Stimulated activated CD8-positive, alpha-beta memory T cell treated with anti-CD3 and anti-CD28 coated beads, Interleukin-15, amount 100 ng/mL, for 24 hours (primary cell): ENCODE measurements at places on chromosomes 1 and 21.

DNA sequence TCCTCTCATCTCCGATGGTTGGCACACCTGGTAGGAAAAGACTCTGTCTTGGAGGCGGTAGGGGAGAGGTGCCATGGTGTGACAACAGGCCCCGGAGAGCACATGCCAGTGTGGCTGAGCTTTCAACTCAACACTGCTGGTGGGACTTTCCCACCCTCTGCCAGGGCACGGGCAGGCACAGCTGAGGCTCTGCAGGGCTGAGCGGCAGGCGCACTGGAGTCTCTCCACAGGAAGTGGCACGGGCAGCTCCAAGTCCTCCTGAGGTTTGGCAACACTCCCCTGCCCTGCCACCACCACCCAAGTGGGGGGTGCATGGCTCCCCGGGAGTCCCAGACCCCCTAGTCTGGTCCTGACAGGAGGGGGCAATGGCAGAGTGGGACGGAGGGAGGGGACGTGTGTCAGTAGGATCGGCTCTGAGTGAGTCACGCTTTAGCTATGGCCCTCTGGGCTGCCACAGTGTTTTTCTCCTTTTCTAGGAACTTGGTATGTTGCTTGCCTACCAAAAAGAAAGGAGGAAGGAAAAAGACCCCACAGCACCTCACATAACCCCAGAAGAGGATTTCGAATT is 27.3 kb upstream of the EVA1B start:
- DNase-seq: no peak

- no peak for DNase-seq
Observed at GRCh38 chr1:66533804-66534740, at the start of gene SGIP1. TSS of gene SGIP1 (plus strand) at chr1:66534153. CDS start at chr1:66534359, 206 bp downstream.

GRCh38 chr21:45894906-45895777 is 86.4 kb upstream of the COL6A1 start:
- DNase-seq: no peak

DNA sequence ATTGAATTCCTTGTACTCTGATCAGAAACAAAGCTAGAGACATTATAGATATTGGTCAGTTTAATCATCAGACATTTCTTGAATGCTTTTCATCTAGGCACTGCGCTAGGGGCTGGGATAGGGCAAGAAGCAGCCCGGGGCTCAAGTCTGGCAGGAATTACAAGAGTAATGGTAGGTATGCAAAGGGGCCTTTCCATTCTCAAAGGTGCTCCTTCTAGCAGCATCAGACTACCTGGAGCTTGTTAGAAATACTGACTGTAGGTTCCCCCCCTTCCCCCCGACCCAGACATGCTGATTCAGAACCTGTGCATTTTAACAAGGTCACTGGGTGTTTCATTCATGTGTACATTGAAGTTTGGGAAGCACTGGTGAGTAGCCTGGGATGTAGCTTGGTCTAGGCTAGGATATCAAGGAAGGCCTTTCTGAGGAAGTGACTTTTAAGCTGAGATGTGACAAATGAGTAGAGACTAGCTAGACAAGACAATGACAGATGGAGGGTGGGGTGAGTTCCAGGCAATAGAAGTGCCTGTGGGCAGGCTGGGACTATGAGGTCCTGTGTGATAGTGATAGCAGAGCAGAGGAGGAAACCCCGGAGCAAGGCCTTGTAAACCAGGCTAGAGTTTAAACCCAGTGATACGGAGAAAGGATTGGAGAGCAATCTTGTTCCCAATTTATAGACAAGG is 26.3 kb downstream of the NFASC start:
- DNase-seq: no peak

DNA sequence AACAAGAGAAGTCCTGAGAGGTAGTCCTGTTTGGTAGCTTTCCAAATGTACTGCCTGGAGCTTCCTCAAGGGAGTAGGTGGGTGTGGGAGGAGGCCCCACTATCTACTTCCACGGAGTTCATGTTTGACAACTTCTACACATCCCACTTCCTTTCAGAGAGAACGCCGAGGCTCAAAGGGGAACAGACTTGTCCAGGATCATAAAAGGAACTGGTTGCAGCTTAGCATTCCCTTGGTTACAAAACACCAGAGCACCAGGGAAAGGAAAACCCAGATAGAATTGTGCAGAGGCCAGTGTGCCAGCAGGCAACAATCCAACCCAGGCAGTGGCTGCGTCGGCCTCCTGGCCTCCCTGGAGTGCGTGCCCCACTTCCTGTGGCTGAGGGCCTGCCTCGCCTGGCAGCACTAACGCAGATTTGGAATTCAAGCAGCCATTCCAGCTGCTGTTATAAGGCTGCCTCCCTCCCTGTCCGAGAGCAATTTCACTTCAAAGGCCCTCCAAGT is 4.2 kb upstream of the RAP1GAP start:
- DNase-seq: no peak

DNA sequence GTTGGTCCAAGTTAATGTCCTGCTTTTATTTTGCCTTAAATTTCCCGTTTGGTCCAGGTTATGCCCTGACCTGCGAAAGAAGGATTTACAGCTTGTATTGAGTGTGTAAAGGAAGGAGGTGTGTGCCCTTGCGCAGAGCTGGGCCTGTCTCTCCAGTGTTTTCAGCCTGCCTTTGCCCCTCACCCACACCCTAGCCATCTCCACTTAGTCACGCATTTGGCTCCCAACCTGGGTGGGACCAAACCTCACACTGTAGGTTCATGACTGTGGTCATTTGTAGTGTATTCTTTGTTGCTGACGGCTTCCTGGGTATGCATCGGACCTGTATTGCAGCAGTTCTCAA is 572 bp upstream of the SRSF10 start:
- DNase-seq: peak; percentile 18

- DNase-seq: no peak
Observed at GRCh38 chr1:116808200-116808847, 54.1 kb downstream of the CD2 start.

DNA sequence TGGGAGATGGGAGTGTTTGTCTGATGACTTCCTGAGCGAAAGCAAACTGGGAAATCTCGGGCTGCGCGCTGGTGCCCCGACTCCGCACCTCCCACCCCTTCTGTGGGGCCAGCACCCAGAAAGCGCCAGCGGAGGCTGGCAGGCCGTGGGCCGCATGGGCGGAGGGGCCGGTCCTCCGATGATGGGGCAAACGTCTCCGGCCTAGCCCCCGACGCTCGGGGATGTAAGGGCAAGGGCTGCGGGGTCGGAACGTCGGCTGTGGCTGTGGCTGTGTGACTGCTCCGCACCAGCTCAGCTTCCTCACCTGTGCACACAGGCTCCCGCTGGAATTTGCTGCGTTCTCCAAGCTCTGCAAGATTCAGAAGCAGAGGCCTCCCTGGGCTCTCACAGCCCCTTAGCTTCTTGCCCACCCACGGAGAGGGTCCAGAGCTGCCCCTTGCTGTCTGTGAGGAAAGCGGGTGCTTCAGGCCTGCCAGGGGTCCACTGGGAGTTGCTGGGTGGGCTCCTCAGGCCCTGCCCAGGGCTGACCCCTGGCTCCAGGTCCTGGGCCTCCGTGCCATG is 35.0 kb downstream of the COL18A1 start:
- DNase-seq: no peak

DNA sequence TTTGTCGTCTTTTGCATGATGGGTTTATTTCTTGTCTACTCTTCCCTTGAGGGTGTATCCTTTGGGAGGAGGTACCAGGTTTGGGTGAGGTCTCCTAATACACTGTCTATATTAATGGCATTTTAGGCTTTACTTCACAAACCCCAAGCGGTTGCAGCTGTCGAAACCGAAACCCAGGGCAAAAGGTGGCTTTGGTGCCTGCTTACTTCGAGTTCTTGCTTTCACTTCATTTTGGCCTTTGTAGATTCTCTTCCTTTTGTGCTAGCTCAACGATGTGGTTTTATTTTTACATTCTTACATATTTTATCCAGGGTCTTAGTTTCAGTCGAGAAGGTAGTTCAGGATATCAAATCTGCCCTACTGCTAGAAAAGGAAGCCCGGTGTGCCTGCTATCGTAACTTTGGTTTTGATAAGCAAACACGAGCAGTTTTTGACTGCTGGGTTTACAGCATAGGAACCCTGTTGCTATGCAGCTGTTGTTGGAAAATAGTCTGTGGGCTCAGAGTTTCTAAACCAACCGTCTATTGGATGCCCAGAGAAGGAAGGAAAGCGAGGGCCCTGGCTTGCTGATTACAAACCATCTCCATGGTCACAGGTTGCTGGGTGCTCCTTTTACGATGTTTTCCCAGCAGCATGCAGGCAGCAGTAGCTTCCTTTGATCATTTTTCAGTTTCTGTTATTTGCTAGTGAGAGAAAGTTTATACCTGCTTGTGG is 9.8 kb upstream of the TSPAN2 start:
- DNase-seq: no peak

DNA sequence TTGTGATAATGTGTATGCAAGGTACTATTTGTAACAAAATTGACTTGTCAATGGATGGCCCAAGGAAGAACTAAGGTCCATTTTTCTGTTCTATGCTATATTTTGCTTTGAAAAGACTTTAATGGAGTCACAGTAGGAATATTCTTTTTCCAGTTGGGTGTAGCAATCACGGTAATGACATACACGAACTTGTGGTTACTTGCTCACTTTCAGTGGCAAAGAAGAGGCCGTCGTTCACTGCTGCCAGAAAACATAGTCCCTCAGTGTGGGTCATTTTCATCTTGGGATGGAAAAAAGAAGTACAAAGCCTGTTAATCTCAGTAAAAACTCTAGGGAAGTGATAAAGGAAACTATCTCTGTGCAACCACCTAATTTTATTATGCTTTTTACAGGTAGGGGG is 47.8 kb upstream of the LAMC2 start:
- DNase-seq: no peak

GRCh38 chr1:206705191-206705590 is 20.5 kb downstream of the MAPKAPK2 start:
- DNase-seq: no peak

- DNase-seq: no peak
Observed at GRCh38 chr1:216910081-216910840, 187.0 kb upstream of the ESRRG start.

- no peak for DNase-seq
Observed at GRCh38 chr21:46391773-46392172, 66.9 kb upstream of the DIP2A start.

DNA sequence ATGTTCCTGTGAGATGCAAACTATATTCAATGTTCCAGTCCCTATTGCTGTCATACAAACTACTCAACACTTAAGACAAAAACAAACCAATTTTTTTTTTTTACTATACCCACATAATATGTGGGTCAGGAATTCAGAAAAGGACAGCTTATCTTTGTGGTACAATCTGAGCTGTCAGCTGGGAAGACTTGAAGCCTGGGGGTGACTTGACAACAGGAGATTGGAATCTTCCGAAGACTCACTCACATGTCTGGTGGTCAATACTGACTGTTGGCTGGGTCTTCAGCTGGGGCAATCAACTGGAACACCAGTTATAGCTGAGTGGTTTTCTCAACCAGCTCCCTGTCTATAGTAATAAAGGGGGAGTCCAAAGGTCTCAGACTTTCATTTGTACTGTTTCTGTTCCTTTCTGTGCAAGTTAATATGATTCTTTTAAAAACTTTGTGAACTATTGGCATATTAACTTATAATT is 81.7 kb upstream of the ATP1B1 start:
- DNase-seq: no peak

- no peak for DNase-seq
Observed at GRCh38 chr1:19464696-19465095, 20.6 kb downstream of the CAPZB start.

GRCh38 chr1:237852342-237852741 is 38.4 kb downstream of the ZP4 start:
- DNase-seq: no peak

DNA sequence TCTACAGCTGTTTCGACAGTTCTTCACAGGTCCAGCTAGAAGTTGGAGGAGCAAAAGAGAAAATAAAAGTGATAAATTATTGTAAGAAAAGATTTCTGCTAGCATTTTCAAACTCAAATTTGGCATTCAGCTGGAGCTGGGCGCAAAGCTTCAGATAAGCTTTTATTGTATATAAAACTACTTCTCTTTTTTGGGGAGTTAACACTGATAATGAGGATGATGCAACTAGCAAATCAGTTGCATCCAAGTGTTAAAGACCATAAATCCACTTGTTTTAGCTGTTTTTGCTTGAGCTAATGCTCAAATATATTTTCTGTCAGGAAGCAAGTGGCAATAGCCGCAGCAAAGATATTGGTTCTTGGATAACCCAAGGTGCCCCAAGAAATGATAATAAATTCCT is 127.1 kb upstream of the PKN2 start:
- DNase-seq: no peak

DNA sequence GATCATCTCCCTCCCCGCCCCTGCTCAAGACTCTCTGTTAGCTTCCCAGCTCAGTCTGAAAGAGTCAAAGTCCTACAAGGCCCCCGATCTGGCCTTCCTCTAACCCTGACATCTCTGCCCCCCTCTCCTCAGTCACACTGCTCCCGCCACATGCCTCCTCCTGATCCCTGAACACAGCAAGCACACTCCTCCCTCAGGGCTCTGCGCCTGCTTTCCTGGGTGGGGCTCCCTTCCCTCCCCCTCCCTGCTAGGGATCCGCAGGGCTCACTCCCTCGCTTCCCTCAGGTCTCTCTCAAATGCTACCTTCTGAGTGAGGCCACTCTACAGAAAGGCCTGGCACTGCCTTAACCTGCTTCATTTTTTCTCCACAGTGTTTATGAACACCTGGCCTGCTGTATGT is 5.7 kb upstream of the GALE start:
- DNase-seq: no peak

DNA sequence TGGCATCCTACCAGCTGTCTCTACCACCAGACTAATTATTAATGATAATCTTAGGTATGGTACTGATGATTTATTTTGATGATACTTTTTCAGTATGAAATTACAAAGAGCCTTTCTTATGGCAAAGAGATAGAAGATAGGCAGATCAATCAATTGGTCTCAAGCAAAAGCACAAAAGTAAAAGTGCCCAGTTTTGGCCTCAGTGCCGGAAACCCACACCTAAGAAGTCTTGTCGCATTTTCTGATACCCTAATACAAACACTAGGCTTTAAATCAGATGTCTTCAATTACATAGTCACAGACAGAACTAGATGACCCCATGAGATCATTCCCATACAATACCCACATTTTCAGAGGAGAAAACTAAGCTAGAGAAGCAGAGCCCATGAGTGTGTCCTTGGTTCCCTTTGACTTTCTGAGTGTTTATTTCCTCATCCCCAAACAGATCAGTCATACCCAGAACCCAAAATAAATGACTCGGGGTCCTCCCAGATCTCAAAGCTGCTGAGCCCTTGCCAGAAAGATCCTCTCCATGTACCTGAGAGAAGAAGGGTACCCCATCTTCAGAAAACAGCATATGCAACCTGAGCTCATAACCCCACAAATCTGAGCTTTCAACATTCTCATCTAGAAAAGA is 7.7 kb downstream of the ITPKB start:
- no peak for DNase-seq

DNA sequence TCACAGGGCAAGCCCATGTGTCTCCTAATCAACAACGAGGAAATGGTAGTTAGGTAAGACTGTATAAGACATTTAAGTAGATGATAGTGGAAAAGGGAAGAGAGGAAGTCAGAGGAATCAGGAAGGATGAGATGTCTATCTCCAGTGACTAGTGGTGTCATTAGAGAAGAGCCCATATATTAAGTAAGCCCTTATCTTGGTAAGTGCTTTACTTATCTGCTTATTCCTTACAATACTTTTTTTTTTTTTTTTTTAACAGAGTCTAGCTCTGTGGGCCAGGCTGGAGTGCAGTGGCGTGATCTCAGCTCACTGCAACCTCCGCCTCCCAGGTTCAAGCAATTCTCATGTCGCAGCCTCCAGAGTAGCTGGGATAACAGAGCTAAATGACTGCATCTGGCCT is 29.5 kb downstream of the RNF11 start:
- DNase-seq: no peak

GRCh38 chr1:242811092-242811840 is 286.8 kb upstream of the PLD5 start:
- no peak for DNase-seq

GRCh38 chr1:62377043-62377562 is 57.9 kb upstream of the KANK4 start:
- DNase-seq: no peak
